ENCODE measurements at places on chromosomes 1 and 21. TPM values are rescaled to one million over a fixed set of nuclear protein-coding genes. Genes with fewer than 3 reads are reported as not detected.

DNA sequence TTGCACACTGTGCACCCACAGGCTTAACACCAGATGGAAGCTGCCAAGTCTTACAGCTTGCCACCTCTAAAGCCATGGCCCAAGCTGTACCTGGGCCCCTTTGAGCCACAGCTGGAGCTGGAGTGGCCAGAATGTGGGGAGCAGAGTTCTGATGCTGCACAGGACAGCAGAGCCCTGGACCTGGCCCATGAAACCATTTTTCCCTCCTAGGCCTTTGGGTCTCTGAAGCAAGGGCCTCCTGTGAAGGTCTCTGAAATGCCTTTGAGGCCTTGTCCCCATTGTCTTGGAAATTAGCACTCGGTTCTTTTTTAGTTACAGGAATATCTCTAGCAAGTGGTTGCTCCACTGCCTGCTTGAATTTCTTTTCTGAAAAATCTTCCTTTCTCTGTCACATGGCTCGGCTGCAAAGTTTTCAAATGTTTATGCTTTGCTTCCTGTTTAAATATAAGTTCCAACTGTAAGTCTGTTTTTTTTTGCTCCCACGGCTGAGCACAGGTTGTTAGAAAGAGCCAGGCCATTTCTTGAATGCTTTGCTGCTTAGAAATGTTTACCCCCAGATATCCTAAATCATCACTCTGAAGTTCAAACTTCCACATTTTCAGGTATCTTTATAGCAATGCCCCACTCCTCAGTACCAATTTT is 156.8 kb upstream of the GORAB start:
- no peak for DNase-seq

DNA sequence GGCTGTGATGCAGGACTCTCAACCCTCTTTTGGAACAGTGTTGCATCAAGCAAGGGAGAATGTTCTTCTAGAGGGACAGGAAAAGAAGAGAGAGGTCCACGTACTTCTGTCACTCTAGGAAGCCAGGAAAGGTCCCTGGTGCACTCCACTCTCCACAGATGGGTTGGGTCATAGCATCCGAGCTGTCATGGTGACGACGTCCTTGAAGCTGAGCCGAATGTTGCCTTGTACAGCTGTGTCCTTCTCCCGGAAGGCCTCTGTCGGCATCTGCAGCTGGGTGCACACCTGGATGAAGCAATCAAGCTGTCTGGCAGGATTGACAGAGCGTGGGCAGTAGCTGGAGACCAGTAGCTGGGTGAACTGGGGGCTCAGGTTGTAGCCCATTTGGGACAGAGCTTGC is 12.5 kb downstream of the MDM4 start:
- DNase-seq, result no peak

DNA sequence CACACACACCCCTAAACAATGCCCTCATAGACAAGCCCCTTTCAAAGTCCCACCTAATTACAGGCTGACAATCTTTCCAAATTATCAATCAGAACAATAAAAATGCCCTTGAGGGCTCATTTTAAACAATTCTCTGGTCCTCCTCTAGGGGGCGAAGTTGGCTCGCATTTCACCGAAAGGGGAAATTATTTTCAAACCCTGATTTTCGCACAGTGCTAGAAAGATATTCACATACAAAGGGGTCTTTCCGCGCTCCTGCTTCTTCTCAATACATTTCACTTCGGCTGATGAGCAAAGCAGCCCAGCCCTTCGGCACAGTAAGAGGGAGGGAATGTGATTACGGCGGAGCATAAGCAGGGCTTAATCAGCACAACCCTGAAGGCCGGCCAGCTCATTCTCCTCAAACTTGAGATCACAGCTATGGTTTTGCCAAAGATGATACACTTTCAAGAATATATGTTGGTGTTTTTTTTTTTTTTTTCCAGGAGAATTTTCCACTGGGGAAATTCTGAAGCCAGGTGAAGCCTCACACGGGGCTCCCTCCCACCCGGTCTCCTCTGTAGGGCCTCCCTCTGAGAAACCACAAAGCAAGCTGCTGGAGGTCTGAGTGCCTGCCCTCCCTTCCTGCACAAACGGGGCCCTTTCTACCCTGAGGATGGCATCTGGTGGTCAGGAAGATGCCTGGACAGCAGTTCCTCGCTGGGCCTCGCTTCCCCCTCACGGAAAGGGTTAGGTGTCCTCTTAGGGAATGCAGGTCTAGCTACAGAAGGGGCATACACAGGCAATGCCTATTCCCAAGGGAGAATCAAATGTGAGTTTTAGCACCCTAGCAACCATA is 66.9 kb downstream of the GNG12 start:
- peak; percentile 45 for DNase-seq

DNA sequence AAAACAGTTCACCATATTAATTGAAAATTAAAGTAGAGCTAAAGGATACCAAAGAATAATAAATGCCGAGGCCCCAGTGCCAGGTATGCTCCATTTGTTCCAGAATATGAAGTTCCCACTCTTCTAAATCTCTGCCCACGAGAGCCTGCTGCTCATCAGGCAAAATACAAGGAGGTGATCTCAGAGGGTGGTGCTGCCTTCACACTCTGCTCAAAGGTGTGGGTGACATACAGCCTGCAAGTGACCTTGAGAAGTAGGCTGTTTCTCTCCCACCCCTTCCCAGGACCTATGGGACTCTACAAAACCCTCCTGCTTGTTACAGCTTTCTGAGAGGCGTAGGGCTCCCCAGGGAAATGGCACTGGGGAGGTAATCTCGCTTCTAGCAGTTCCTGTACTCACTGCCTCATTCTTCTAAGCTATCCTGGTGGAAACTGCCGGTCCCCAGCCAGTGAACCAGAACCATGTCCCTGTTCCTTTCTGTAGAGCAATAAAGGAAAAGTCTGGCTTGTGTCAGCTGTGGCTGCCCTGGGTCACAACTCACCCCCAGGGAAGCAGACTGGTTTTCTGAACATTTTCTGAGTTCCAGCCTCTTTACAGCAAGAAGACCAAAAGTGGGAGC is 26.9 kb upstream of the DPT start:
- no peak for DNase-seq

DNA sequence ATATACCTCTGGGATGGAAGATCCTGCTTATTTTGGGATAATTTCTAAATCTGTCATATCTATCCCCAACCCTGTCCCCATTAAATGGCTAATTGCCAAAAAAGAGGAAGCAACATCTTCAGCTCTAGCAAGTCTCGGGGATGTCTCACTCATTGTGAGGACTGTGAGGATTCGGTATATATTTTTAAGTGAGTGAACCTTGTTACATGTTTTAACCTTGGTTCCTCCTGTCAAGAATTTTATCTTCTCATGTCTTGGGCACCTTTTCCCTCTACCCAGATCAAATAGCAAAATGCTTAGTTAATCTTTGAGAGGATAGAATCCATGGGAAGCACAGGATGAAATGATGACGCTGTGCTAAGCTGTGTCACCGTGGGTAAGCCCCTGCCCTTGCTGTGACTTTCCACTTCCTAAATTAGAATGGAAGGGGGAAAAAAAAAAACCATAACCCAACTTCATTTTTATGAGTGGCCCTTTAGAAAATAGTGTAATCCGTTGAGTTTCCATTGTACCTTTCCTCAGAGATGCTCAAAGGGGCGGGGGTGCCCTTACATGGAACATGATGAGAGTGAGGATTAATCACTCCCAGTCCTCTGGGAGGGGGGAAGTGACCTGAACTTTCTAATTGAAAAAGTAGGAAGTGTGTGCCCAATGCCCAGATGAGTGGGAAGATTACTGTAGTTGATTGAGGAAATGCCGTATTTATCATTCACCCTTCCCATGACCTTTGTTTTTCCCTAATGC is 7.6 kb downstream of the ATP1A1 start:
- no peak for DNase-seq

- no peak for DNase-seq
These were observed 520 bp downstream of the TMEM201 start for GRCh38 chr1:9589144-9589718.

- no peak for DNase-seq
These were observed 90.2 kb upstream of the C1orf21 start for GRCh38 chr1:184296466-184297243.

DNA sequence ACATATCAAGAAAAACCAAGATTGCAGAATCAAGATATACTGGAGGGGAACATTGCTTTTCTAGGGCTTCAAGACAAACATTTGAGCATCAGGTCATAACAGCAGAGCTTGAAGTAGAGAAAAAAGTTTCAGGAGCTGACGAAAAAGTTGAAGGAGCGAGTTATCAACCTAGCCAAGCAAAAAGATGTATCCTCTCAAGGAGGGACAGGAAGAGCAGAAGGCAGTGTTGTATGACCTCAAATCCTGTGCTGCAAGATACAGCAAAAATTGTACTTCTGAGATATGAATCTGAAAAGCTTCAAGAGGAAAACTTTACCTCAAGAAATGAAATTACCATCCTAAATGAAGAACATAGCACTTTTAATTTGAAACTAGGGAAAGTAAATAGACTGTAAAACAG is 153.1 kb downstream of the AK5 start:
- DNase-seq, result no peak

DNA sequence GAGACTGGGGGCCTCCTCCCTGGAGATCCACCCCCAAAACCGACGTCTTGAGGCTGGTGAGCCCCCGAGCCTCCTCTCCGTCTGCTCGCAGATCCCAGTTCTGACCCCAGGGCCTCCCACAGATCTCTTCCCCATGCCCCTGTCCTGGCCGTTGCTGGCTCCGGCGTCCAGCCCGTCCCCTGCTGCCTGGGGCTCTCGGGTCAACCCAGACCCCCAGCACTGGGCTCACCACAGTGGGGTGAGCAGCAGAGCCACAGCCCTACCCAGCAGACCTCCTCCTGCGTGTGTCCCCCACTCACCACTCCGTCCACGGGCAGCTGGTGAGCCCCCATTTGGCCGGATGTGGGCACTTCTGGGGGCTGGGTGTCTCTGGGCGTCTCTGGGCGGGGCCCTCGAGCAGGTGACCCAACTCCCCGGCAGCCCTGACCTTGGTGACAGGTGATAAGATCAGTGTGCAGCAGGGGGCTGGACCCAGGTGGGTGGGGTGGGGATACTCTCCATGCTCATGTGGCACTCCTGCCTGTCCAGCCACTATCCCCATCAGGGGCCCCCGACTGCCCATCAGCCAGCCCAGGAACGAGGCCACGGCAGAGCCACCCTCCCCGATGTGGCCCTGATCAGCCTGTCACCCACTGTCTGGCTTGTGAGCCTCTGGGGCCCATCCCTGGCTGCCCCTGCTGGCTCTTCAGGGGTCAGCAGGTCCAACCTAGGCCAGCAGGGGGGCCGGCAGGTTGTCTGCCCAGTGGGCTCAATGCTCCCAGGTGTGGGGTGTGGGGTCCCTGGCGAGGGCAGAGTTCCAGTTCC is 709 bp downstream of the TNFRSF14 start:
- no peak for DNase-seq

DNA sequence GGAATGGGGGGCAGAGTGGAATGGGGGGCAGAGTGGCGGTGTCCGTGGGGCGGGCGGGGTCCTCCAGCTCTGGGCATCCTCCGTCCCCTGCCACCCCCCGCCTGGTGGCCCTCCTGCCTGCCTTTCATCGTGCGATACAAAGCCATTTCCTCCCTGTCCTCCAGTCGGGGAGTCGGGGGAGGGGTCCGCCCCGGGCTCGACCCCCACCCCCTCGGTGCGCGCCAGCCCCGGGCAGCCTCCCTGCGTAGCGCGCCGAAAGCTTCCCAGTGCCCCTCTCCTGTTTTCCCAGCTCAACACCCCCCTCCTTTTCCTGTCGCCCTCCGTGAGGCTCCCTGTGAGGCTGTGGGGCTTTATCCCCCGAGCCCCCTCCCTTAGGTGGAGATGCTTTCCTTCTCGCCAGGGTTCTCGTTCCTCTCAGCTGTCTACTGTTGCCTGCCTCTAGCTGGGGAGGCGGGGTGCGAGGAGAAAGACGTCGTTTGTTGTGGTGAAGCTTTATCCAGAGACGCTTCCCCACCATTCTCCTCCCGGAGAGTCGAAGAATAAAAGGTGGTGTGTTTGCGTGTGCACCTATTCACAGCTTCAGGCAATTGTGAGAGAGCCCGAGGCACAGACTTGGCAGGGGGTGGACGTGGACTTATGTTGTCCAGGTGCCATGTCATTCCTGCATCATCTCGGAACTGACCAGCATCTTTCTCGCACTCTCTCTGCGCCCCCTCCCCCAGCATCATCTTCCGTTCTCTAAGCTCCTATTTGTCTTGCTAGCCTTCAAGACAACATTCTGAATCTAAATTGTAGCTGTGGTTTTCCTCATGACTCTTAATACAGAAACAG is 848 bp downstream of the DNM3 start:
- DNase-seq, result no peak

GRCh38 chr1:73516451-73516850 is 681.5 kb downstream of the LRRIQ3 start:
- no peak for DNase-seq

- no peak for DNase-seq
These were observed 646.2 kb downstream of the SMYD3 start for GRCh38 chr1:245860657-245861544.

- DNase-seq, result no peak
These were observed 110.0 kb downstream of the GLUL start for GRCh38 chr1:182281541-182281940.

DNA sequence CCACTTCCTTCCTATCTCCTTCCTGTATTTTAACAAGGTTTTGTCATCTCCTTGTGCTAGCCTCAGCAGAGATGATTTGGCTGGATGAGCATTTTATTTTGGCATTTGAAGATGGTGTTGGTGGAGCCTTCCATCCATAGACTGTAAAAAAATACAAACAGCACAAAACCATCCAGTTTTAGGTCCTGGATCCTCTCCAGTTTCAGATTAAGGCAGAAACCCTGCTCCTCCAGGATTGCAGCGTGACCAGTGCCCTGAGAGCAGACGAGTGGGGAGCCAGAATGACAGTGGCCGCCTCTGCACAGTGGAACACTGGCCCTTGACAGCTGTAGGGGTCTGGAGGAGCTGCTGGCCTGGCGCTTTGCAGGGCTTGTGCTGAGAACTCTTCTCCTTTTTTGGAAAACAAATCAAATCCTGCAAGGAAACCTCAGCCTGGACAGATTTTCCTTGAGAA is 72.2 kb upstream of the GADD45A start:
- DNase-seq, result no peak

DNA sequence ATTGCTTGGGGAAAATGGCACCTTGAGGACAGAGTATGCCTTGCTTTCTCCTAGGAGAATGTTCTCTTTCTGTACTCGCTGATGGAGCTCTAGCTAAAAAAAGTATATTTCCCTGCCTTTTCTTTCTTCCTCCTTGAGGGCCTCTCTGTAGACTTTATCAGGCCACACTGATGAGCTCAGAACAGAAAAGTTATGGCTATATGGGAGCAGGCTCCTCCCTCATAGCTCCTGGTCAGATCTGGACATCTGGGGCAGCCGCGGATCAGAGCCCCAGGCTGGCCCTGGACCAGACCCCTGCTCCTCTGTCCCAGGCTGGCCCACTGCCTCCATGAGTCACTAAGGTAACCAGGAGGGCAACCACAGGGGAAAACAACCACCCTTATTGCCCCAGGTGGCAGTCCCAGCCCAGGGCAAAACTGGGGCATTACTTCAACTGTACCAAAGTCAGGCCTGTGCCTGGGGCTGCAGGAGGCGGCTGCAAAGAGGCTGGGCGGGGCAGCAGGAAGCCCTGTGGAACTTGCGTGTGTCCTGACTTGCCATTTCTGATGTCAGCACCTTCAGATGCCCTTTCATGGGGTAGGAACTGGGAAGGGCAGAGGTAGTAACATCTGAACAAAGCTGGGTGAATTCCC is 26.3 kb upstream of the ZNF648 start:
- DNase-seq, result no peak

GRCh38 chr1:61004262-61005003 is 77.9 kb upstream of the NFIA start:
- no peak for DNase-seq

Gene DNAJC28
- total RNA-seq, result 0.61 TPM

Gene GJA4
- total RNA-seq, result not detected

Gene TTC39A
- 2.3 TPM for total RNA-seq

Gene ATP1A1
- total RNA-seq, result 130 TPM

Gene AVPR1B
- total RNA-seq, result not detected

Gene PRAMEF12
- total RNA-seq, result not detected

Gene GSTM4
- 33.5 TPM for total RNA-seq

Gene OR2L2
- not detected for total RNA-seq

Measured in NCI-H460 (cell line).